Hematopoietic multipotent progenitor cell (in vitro differentiated cells): ENCODE measurements at places on chromosomes 6 and 20. TPM values are rescaled to one million over a fixed set of nuclear protein-coding genes. Genes with fewer than 3 reads are reported as not detected.

DNA sequence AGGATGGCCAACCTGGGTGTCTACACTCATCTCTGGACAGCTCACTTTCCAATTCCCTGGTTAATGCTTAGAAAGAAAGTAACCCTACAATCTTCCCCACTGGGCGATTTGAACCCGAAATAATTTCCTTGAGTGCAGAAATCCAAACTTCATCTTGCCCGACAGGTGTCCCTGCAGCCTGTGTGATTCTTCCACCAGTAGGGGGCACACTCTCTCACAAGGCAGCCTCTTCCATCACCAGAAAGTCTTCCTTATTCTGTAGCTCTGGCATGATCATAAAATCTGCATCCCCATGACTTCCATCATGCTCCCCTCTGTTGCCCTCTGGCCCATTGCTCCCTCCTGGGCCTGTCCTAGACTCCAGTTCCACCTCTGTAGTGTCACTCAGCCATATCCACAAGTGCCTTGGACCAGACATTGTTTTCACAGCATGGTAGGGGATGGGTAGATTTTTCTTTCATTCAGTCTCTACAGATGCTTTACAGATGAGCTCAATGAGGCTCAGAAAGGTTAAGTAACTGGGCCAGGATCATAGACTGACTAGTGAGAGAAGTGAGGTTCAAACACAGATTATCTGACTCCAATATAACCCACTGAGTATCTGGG is 170.4 kb upstream of the SPTLC3 start:
- no peak for DNase-seq

Gene SLC13A3
- total RNA-seq, result under 0.01 TPM

- no peak for DNase-seq
Measured at GRCh38 chr20:48340883-48341281, 486.9 kb downstream of the PREX1 start.

Gene DEFB132
- not detected for total RNA-seq

Gene ATP9A
- 25.0 TPM for total RNA-seq
